ENCODE measurements at places on chromosomes 1 and 21.

- no peak for DNase-seq
Measured at GRCh38 chr1:25566176-25566729, 22.8 kb downstream of the LDLRAP1 start.

GRCh38 chr1:64974288-64974825, 8.0 kb upstream of the JAK1 start:
- no peak for DNase-seq

- no peak for DNase-seq
Measured at GRCh38 chr21:43266534-43266933, 97.7 kb downstream of the CRYAA start.

DNA sequence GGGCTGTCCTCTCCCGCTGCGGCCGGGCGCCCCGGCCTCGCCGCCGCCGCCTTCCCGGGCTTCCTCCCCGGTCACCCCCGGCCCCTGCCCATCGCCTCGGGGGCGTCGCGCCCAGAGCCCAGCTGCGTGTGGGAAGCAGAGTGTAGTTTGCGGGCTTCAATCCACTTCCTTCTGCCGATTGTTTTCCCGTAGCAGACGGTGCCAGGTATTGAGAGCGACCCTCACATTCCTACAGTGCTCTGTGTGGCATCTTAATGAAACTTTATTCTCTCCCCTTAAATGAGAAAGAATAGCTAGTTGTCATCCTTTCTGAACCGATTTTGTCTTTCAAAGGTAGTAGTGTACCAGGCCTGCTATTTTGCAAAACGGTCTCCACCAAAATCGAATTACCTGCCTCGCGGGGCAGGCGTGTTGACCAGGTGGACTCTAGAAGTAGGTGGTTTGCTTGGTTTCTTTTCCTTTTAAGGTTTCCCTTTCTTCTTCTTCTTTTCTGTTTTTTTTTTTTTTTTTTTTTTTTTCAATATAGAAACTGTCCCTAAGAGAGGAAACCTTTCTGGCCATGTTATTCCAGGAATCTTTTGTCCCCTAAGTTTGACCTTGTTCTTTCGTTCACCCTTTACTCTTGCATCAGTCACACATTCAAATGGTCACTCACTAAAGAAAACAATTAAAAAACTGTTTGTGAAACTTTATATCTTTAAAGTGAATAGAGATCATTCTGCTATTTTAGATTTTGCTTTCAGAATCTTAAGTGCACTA, 881 bp downstream of the USP25 start:
- DNase-seq, result no peak

DNA sequence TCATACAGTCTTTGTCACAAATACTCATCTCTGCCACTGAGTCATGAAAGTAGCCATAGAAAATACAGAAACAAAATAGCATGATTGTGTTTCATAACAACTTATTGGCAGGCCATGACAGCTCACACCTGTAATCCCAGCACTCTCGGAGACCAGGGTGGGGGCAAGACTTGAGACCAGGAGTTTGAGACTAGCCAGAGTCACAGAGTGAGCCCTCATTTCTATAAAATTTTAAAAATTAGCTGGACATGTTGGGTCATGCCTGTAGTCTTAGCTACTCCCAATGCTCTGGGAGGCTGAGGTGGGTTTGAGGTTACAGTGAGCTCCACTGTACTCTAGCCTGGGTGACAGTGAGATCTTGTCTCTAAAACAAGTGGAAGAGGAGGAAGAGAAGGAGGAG, 411.1 kb downstream of the PCP4 start:
- DNase-seq, result no peak
